ENCODE measurements at places on chromosomes 4 and X.

- DNase-seq, result no peak
Observed at GRCh38 chr4:127000110-127000509, 632.6 kb upstream of the INTU start.

- no peak for DNase-seq
Observed at GRCh38 chr4:17787315-17787714, 5.9 kb upstream of the FAM184B start.

GRCh38 chrX:153706799-153707198, 17.4 kb downstream of the BCAP31 start:
- DNase-seq, result no peak

GRCh38 chr4:88352062-88352740, 26.5 kb upstream of the HERC6 start:
- DNase-seq, result no peak

DNA sequence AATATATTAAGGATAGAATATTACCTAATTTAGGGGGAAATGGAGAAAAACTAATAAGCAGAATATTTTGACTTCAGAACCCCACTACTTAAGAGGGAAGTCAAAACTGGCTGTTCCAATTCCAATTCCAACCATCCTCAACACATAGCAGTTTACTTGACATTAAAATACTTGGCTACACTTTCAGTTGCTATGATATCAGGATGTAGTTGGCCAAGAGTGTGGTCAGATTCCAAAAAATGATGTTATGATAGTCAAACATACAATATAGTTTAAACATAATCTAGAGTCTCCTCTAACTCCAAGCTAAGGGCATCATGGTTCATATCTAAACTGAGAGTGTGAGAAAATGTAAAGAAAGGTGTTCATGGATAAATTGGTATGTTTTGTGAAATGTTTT, 16.5 kb upstream of the SMIM14 start:
- no peak for DNase-seq

DNA sequence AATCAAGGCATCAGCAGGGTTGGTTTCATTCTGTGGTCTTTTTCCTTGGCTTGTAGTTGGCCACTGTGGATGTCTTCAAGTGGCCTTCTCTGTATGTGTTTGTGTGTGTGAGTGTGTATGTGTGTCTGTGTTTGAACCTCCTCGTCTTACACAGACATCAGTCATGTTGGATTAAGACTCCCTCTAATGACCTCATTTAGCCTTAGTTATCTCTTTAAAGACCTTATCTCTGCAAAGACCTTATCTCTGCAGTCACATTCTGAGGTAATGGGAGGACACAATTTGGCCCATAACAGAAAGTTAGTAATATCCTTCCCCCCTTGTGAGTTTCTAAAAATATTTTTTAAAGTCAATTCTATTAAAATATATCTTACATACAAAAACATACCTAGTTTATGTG, 126.7 kb downstream of the EMCN start:
- DNase-seq, result no peak

GRCh38 chrX:49949961-49950360, 27.6 kb downstream of the CLCN5 start:
- no peak for DNase-seq

DNA sequence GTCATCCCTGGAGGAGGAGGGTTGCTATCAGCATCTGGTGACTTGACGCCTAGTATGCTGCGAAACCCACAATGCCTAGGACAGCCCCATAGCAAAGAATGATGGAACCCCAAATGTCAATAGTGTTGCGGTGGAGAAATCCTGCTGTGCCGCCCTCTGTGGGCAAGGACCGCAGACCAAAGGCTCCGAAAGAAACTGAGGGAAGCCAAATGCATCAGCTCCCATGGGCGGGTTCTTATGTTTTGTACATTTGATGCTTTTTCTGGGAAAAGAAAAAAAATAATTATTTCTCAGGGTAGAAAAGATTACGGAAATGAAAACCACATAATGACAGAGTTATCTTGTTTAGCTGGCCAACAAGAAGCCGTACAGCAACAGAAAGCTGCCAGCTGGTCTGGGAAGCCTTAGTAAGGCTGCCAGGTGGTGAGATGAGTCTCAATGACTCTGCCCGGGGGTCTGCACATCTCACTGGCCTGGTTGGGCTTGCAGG, 95.0 kb upstream of the TBL1X start:
- DNase-seq, result no peak

DNA sequence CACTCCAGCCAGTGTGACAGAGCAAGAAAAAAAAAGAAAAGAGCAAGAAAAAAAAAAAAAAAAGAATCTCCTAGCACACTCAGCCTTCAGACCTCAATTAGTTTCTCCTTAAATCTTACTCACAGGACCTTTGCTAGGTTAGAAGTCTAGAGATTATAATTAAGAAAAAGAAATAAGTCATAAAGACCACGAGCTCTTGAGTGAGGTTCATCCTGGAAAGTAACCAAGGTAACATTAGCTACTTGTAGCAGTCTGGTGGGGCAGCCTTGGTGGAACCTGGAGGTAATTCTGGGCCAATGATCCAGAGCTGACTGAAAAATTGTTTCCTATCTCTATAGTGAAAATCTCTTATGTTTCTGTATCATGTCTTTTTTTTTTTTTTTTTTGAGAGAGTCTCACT, 21.2 kb upstream of the DDX3X start:
- DNase-seq, result no peak

DNA sequence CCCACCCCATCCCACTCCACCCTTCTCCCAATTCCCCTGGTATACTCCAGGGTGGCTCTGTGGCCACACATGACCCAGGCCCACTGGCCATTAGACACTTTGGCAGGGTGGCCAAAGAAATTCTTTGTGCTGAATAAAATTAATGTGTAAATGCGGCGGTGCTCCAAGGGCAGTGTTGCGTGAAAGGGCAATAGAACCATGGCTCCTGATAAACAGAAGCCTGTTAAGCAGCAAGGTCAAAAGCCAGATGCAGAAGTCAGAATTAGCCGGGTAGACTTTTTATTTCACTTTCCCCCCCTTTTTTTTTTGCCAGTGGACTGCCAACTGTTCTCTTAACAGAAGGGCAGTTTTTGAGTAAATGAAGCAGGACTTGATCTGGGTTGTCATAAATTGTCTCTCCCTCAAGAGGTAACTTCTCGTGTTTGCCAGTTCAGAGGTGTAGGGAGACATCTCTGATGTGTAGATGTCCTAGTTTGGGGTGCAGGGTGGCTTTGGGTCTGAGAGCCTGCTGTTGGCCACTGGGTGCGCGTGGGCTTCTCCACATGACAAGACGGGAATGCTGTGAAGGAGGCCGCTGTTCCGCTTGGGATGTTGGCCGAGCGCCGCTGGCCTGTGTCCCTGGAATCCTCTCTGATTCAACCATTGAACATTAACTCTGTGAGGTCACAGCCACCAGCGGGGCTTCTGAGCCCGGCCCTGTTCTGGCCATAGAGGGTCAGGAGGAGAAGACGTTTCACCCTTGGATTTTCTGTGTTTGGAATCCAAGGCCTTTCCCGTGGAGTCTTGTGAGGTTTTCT, 139.5 kb downstream of the TBL1X start:
- DNase-seq, result no peak

GRCh38 chr4:18536428-18536827, 514.9 kb upstream of the LCORL start:
- no peak for DNase-seq

DNA sequence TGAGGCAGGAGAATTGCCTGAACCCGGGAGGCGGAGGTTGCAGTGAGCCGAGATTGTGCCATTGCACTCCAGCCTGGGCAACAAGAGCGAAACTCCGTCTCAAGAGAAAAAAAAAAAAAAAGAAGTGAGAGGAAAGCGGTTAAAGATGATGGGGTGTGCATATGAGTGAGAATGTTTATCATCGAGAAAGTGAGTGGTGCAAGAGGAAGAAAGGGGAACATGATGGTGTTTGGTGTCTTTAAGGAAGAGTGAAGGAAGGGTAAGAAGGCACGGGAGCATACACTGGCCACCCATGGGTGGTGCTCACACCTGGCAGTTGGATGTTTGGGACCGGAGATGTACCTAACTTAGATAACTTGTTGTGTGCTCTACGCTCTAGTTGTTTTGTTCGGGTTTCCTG, 62.2 kb downstream of the STOX2 start:
- no peak for DNase-seq

DNA sequence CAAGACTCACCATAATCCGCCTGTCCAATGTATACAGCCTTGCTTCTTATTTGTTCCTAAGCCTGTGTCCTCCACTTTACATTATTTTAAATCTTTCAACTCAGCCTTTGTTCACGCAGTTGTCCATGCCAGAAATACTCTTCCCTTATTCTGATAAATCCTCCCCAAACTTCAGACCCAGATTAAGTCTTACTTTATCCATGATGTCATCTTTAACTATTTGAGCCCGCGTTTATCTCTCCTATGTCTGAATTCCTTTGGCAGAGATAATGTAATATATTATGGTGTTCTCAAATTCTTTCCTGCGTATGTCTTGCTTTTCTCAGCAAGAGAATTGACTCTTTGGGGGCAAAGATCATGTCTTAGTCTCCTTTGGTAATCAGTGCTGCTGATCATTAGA, 129.6 kb downstream of the LUZP4 start:
- DNase-seq, result no peak

GRCh38 chr4:156190615-156191014, 236.9 kb upstream of the CTSO start:
- DNase-seq, result no peak

- DNase-seq, result no peak
Observed at GRCh38 chrX:48806081-48806480, 4.2 kb downstream of the HDAC6 start.

GRCh38 chr4:87211249-87211952, 9.0 kb downstream of the KLHL8 start:
- DNase-seq, result no peak

DNA sequence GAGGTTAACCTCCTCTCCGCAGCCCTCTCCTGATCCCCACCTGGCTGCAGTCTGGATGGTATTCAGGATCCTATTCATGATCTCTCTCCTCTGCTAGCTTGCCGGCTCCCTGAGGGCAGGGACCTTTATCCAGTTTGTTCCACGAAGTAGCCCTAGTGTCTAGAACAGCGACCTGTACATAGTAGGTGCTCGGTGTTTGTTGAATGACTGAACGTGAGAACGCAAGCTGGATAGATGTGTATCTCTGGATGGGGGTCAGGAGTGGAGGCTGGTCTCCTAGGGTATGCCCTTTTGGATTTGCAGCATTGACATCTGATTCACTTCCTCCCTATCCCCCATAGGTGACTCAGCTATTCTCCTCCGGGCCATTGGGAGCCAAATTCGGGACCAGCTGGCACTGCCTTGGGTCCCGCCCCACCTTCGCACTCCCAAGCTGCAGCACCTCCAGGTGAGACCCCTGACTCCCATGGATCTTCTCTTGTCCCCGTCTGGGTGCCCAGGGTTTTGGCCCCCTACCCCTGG, 7.3 kb downstream of the CCDC22 start:
- no peak for DNase-seq

- DNase-seq, result no peak
Observed at GRCh38 chrX:20434986-20435385, 168.3 kb upstream of the RPS6KA3 start.

DNA sequence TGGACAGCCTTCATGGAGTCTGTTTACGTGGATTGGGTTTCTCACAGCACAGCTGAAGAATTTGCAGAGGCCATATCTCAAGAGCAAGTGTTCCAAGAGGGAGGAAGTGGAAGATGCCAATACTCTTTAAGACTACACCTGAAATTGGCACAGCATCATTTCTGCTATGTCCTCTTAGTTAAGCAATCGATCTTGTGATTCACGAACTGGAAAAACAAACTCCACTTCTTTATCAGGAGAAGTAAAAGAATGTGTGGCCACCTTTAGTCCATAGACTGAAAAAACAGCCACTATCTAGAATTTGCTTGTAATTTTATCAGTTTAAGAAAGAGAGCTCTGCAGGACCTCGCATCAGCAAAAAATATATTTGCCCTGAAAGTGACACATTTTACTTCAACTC, 473.1 kb upstream of the ATOH1 start:
- no peak for DNase-seq

DNA sequence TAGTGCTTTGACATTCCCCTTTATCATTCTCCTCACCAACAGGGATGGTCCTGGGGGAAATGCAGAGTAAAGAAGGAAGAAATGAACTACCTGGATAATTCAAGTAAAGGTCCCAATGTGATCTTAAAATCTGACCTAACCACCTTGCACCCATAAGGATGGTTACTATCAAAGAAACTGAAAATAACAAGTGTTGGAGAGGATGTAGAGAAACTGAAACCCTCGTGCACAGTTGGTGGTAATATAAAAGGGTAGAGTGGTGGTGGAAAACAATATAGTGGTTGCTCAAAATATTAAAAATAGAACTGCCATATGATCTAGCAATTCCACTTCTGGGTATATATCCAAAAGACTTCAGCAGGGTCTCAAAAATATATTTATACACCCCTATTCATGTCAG, 298.6 kb upstream of the PPARGC1A start:
- DNase-seq, result no peak

- no peak for DNase-seq
Observed at GRCh38 chr4:94221916-94222315, 14.3 kb downstream of the SMARCAD1 start.

DNA sequence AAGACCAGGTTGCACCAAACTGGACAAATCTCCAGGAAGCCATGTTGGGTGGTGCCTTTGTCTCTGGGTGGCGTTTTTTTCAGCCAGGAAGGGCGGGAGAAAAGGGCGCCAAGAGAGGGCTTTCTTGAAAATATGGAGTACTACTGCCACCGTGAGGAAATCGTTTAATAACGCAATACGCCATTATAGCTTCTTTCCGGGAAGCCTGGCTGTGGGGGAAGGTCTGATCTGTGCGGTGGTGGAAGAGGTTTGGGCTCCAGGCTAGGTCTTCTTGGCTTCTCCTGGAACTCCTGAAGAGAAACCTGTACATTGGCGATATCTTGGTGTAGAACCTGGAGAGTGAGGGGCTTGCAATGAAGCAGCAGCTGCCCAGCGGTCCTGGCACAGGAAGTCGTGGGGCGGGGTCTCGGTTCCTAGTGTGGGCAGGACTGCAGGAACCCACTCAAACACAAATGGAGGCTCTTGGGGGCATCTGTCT, 202.7 kb downstream of the OR13H1 start:
- no peak for DNase-seq

- DNase-seq, result no peak
Observed at GRCh38 chr4:76780781-76781697, 116.9 kb downstream of the SOWAHB start.

DNA sequence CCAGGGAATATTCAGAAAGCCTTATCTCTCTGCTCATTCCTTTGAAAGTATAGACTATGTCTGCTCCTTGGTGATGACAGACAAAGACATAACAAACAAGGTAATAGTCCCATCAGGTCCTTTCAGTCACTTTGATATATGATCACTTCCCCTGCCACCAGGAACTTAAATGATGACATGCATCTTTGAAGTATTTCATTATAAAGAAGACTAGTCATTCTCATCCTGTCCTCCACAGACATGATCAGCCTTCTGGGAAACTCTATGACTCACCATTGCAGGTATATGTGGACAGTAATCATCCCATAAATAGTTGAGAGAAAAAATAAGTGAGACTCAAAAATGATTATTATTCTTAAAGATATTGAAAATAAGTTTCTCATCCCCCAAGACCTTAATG, 117.5 kb upstream of the VCX2 start:
- no peak for DNase-seq

DNA sequence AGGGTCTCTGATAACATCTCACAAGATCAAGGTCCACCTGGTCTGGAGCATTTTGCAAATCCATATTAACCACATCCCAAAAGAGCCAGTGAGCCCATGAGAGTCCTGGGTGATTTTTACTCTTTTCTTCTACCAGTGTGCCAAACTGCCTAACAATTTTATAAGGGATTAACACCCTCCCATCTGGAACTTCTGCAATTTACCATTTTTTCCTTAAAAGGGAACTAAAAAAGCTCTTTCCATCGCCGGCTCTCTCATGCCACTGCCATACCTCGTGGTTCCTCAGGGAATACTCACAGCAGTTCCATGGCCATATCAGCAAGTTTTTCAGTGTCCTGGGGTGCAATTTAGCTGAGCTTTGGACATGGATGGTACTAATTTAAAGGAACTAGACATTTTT, 55.7 kb downstream of the SEPSECS start:
- no peak for DNase-seq
